Activated T-cell treated with anti-CD3 and anti-CD28 coated beads, Interleukin-2, amount 50 U/mL, for 72 hours (primary cell): ENCODE measurements at places on chromosomes 12 and 14. TPM values are rescaled to one million over a fixed set of nuclear protein-coding genes. Genes with fewer than 3 reads are reported as not detected.

ZFHX2 gene
- total RNA-seq = 3.7 TPM

FKBP3 gene
- 49.6 TPM for total RNA-seq

AICDA gene
- total RNA-seq = not detected

GCH1 gene
- total RNA-seq = 35.3 TPM

DNA sequence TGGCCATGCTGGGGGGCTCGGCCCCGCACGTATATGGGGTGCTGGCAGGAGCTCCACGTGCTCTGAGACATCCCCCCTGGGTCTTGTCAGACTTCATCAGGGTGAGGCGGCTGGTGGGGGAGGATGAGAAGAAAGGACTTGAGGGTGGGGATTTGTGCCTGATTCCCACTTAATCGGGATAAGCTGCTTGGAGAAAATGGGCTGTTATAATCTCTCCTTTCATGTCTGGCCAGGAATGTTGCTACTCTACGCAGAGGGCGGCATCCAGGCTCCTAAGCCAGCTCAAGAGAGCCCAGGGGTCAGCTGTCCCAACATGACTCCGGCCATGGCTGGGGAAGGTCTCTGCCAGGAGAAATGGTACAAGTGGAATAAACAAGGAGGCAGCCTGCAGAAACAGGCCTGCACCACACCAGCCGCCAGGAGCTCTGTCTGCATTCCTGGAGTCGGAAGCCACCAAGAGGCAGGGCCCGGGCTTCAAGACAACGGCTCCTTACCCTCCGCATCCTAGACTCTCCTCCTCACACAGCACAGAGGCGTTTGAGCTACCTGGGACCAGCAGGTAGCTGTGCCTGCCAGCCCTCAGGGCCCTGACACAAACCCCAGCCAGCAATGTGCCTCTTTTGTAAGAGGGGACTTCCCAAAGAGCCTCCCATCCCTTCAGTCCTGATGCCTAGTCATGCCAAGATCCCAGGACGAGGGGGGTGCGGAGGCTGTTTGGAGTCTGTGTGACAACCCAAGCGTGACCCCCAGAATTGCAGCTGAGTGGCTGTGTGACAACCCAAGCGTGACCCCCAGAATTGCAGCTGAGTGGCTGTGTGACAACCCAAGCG lies 195.8 kb upstream of the DIO3 start:
- H3K36me3 ChIP-seq = no peaks in the 10 kb centered on the region
- peaks cover 17% of the 10 kb centered on the region for H3K27me3 ChIP-seq
- no peak overlapping the region for H3K4me3 ChIP-seq
- no peak for DNase-seq

- H3K27me3 ChIP-seq = no peaks in the 10 kb centered on the region
- no peaks in the 10 kb centered on the region for H3K4me1 ChIP-seq
- DNase-seq = no peak
- H3K27ac ChIP-seq = no peak overlapping the region
- no peak overlapping the region for H3K4me3 ChIP-seq
- H3K36me3 ChIP-seq = no peaks in the 10 kb centered on the region
Measured at GRCh38 chr14:49303946-49304516, 282.1 kb downstream of the RPS29 start.

DNA sequence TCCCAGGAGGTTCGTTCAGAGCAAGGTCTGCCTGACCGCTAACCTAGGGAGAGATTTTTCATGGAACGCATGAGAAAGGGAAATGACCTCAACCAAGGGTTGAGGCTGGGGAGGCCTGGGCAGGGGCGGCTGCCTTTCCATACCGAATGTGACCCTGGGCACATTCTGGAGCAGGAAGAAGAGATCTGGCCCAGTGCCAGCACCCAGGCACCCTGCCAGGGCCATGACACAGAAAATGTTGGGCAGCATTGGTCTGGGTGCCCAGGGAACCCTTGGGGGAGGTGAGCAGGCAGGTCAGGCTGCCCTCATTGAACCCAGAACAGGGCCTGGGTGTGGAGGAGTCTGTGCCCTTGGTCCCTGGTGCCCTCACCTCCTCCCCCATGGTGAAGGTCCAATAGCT lies 106.8 kb downstream of the CALM1 start:
- H3K4me1 ChIP-seq = no peaks in the 10 kb centered on the region
- peaks cover 35% of the 10 kb centered on the region for H3K27me3 ChIP-seq
- no peak for DNase-seq
- no peaks in the 10 kb centered on the region for H3K36me3 ChIP-seq

DNA sequence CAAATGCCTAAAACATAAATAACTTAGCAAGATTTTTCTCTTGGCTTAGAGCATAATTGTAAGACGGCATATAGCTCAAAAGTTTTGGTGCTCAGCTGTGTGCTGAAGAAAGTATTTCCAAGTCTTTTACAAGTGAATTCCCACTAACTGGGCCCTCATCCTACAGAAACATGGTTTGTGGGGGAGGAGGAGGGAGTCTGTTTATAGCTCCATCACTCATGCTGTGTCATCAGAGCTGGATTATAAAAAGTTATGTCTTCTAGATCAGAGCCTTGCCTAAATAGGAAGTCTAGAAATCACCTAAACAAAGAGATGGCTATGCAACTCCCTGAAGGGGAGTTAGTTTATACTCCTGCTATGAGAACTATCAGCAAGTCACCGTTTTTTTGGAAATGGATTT lies 65.9 kb upstream of the OTOGL start:
- no peak overlapping the region for H3K4me3 ChIP-seq
- no peak for DNase-seq
- peaks cover 4% of the 10 kb centered on the region for H3K4me1 ChIP-seq
- peaks cover 18% of the 10 kb centered on the region for H3K27me3 ChIP-seq

DNA sequence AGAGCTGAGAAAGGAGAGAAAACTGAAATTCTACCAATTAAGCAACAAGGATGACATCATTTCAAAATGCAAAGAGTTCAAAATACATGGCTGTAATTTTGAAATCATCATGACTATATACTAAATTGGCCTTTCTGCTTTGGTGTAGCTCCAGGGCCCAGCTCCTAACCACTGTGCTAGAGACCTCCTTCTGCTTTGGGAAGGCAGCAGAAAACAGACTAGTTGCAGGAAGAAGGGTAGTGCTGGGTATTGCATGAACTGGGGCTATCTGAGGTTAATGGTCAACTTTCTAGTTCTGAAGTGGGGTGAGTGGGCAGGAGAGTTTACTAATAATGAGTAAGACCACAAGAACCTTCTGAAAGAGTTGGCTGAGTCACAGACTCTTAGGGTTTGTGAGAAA lies 66.2 kb downstream of the PTGER2 start:
- H3K36me3 ChIP-seq = peaks cover 13% of the 10 kb centered on the region
- peak; percentile 12 for DNase-seq
- H3K27me3 ChIP-seq = peaks cover 10% of the 10 kb centered on the region
- H3K4me3 ChIP-seq = no peak overlapping the region
